ENCODE measurements at places on chromosomes 12 and 14.

DNA sequence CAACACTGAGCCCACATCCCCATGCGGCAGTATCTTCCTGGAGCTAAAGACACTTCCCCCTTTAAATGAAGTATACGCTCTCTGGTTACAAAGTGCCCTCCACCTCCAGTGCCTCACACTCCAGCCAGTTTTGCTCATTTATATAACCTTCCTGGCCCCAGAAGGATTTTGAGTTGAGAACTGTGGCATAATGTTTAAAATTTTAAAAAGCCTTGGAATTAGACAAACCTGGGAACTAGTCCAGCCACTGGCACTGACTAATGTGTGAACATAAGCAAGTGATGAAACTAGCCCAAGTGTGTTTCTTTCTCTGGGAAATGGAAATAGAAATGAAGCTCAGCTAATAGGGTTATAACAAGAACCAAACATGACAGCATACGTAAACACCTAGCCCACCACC lies 723.7 kb upstream of the USP15 start:
- DNase-seq = no peak

DNA sequence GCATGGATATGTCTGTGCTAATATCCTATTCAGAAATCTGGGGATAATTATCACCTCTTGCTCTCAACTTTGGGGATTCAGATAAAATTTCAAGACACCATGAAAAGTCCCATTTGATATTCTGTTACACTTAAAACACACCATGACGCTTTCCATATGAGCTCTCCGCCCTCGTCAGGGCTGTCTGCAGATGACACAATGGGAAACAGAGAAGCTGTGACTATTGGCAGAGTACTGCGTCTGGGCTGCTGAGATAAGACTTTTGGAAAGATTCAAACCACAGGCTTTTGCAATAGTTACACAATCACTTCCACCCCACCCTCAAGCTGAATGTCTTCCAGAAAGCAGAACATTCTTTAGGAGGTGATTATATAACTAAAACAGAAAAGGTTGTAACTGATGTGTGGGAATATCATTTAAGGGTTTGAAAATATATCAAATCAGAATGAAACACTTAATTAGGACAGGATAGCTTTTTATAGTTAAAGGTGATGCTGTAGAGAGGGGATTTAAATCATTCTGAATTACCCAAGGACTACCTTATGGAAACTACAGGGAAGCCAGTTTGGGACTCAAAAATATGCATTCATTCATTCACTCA lies 75.3 kb upstream of the TMPO start:
- DNase-seq = no peak

GRCh38 chr12:117685110-117685926 lies 283.5 kb downstream of the KSR2 start:
- peak; percentile 83 for DNase-seq

DNA sequence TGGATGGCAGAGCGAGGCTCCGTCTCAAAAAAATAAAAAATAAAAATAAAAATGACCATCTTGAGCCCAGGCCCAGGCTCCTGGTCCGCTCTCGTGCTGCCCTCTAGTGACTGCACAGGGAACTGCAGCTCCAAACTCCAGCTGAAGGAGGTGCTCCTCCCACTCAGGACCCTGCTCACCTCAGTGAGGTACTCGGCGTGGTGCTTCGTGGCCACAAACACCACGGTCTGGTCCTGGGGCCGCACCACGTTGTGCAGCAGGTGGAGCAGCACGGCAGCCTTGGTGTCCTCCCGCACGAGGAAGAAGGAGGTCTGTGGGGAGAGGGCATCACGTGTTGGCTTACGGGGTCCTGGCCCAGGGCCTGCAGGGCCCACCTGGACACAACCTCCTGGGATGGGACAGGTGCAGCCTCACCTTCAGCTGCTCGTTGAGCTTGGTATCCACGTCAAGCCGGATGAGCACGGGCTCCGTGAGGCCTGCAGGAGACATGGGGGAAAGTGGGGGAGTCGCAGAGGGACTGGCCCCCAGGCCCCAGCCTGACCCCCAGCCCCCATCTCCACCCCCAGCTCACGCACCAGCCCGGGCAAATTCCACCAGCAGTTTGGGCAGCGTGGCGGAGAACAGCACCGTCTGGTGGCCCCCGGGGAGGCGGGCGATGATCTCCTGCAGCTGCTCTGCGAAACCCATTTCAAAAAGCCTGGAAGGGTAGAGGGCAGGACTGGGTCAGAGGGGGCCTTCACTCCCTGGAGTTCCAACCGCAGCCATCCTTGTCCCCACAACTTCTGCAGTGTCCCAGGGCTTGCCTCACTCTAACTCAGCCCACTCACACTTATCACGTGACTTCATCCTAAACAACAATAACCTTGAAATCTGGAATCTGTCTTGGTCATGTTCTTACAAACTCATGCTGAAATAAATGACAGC lies 10.6 kb downstream of the DDX54 start:
- peak; percentile 74 for DNase-seq

DNA sequence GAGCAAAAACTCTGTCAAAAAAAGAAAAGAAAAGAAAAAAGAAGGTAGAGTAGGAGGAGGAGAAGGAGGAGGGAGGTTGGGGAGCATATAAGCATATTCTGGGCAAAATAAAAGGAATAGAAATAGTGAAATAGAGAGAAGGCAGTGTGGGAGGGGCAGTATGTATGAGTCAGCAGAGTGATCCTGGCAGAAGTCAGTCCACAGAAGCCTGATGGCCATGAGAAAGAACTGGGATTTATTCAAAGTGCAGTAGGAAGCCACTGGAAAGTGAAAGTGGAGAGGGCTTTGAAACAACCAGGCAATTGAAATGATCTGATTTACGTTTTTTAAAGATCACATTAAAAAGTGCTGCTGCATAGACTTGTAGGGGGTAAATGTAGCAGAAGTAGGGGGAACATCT lies 368.6 kb upstream of the USP15 start:
- no peak for DNase-seq

- peak; percentile 18 for DNase-seq
Observed at GRCh38 chr12:11716794-11717518, 67.5 kb downstream of the ETV6 start.

DNA sequence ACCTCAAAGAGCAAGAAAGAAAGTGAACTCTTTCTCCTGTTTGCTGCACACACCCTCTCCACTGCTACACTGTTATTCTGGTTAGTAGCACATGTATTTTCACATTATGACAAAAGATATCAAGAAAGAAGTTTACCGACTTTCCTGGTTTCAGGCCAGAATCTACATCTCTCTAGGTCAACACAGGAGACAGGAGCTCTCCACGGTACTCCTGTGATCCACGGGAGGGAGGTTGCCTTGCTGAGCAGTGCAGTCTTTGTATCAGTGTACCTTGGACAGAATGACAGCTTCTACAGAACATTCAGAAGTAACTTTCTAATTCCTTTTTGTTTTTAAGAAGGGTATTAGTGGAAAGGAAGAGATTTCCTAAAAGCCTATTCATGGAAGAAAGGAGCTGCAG lies 805.6 kb downstream of the NRXN3 start:
- DNase-seq = no peak

DNA sequence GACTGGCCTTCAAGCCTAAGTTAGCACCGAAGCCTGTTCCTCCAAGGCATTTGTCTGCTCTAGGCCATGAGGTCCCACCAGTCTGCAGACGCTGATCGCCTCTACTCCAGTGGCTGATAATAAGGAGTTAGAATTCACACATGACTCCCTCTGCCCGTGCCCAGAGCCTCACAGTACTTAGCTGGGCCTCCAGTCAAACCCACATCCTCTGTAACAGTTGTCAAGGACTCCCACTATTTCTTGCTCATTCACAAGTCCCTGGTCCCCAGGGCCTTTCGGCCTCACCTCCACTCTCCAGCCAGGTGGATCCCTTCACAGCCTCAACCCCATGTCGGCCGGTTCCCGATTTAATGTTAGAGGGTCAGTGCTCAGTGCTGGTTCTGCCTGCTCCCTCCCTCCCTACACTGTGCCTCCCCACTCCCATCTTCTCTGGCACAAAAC lies 6.3 kb upstream of the KRT5 start:
- DNase-seq = no peak

DNA sequence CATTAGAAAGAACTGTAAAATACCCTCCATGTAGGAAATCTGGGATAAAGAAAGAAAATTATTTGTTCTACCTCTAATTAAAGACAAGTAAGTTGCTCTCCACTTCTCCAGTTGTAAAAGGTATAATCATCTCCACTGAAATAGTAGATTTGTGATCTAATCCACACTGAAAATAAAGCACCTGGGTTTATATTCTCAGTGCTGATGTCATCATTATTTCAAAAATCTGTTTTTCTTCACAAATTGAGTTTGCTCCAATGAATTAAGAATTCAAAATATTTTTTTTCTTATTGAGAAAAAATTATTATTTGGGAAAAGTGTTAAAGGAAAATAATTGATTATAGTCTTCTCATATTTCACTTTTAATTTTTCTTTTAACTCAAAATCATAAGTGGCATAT lies 869.2 kb downstream of the SLC16A7 start:
- no peak for DNase-seq

DNA sequence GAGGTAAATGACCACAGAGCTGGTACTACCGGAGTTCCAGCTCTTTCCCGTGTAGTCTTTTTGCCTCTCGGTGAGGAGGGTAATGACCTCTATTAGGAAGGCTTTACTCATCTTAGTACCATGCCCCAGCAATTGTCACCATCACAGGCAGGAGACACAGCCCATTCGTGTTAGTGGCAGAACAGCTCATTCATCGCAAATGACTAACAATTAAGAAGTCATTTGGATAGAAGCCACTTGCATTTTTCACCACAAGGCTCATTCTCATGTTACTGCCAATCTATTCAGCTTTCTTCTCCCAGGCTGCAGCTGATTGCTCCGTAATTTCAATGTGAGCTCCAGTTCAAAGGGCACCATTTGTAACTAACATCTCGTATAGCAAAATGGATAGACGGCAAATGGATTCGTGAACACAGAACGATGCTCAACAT lies 718.8 kb upstream of the TMEM132C start:
- DNase-seq = no peak

DNA sequence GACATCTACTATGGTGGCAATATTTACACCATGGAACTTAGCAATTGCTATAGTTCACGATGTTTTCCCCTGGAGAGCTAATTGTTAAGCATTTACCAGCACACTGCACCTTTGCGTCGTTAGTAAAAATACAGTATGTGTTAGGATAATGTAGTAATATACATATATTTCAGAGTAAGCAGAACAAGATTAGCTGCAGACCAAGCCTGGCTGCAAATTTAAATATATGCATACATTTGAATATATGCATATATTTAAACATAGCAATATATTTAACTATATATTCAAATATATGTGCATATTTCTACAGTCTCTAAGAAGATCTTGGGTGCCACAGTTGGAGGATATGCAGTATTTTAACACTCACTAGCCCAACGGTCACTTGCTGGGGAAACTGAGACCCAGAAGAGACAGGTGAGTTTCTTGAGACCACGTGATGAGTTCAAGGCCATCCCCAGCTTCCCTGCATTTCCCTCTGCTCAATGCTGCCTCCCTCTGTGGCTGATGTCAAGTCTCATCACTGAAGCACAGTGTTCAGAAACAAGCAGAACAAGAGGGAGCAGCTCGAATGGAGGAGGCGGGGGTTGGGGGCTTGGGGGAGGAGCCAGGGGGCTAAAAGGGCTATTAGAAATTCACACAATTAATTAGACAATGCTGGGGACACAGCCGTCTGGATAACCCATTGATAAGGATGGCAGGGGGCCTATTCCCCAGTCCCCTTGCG lies 708.0 kb downstream of the MED13L start:
- DNase-seq = peak; percentile 76

DNA sequence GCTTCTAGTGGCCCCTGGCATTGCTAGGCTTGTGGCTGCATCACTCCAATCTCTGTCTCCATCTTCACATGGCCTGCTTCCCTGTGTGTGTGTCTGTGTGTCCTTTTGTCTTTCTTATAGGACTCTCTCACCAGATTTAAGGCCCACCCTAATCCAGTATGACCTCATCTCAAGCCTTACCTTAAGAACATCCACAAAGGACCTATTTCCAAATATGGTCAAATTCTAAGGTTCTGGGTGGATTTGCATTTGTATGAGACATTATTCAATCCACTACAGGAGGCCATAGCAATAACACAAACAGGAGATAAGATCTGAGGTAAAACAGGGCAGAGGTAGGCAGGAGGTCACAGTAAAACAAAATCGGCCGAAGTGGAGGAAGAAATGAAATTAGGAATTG lies 375.9 kb downstream of the BTG1 start:
- no peak for DNase-seq

DNA sequence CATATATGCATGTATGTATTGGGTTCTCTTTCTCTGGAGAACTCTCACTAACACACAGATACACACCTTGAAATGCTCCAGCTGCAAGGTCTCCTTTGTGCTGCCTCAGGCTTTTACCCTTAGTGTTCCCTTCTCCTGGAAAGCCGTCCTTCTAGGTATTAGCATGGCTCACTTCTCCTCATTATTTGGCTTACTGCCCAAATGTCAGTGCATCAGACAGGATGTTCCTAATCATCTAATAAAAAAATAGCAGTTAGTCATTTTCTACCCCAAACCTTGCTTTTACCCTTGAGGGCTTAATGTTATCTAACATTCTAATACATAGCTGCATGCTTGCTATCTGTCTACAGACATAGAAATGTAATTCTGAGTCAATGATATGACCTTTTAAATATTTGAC lies 109.0 kb upstream of the SLC16A7 start:
- no peak for DNase-seq

GRCh38 chr14:57058319-57058718 lies 210.4 kb downstream of the EXOC5 start:
- no peak for DNase-seq

GRCh38 chr12:41645624-41646023 lies 457.5 kb downstream of the PDZRN4 start:
- DNase-seq = no peak

GRCh38 chr14:75041613-75042012 lies 9.7 kb downstream of the MLH3 start:
- no peak for DNase-seq

GRCh38 chr12:90024262-90024661 lies 315.6 kb upstream of the ATP2B1 start:
- no peak for DNase-seq

GRCh38 chr12:6764011-6764828 lies 1.9 kb upstream of the PTMS start:
- DNase-seq = peak; percentile 96

DNA sequence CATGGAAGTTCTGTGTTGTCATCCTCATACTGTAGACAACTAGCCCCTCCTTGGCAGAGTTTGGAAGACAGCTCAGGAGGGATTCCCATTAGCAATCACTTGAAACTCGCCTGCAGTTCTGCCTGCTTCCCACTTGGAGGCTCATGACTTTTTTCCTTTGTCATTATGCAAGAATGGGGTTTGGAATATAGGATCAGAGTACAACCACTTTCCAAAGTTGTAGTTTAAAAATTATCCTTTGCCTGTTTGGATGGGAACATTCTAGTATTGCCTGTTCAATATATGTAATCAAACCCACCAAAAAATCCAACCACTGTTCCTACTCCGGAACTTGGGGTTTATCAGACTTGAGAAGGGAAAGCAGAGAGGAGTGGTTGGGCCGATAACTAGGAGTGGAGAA lies 2.1 kb upstream of the GPD1 start:
- DNase-seq = no peak

DNA sequence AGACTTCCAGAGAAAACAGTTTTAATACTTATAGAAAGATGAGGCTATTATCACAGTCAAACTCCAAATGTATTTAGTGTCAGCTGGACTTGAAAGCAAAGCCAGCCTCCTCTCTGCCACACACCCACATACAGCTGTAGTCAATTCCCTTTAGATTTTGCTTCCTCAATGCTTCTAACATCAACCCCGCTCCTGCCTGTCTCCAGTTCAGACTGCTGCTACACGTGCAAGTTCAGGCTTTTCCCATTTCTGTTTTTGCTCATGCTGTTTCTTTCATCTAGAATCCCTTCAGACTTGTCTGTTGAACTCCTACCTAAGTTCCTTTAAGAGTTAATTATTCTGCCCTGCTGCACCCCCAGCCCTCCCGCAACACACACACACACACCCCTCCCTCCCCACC lies 380.0 kb downstream of the KCNH5 start:
- DNase-seq = no peak
